ENCODE measurements at places on chromosomes 1 and 21. TPM values are rescaled to one million over a fixed set of nuclear protein-coding genes. Genes with fewer than 3 reads are reported as not detected.

Gene S100A11
- total RNA-seq, result 559 TPM

Gene ATP13A2
- 31.7 TPM for total RNA-seq

- DNase-seq, result no peak
Measured at GRCh38 chr1:16048573-16049189, 5.1 kb downstream of the CLCNKB start.

GRCh38 chr1:158652721-158653334, 33.7 kb downstream of the SPTA1 start:
- no peak for DNase-seq

Gene EPHB2
- total RNA-seq, result 3.9 TPM

DNA sequence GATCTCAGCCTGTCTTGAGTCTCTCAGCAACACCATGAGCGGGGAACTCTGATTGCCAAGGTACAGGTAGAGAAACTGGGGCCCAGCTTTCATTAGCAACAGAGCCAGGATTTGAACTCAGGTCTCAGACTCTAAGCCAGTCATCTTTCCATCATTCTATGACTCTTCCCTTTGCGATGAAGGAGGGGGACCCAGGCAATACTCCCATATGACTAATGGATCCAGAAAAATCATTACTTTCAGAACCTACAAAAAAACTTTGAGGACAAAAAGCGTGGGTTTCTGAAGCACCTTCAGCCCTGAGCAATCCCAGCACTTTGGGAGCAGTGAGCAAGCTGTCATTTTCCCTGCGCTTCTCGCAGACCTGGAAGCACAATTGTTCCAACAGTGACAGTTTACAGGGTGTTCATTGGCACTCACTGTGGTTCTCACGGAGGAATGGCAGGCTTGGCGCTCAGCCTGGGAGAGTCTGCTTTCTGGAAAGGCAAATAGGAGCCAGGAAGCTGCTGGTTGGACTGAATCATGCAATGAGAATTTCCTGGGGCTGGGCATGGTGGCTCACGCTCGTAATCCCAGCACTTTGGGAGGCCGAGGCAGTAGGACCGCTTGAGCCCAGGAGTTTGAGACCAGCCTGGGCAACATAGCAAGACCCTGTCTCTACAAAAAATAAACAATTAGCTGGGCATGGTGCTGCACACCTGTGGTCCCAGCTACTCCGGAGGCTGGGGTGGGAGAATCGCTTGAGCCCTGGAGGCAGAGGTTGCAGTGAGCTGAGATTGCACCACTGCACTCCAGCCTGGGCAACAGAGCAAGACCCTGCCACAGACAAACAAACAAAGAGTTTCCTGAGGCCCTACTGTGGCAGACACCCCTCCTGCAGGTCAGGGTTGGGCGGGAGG, 40.1 kb downstream of the SLC2A7 start:
- DNase-seq, result no peak

GRCh38 chr1:70034403-70034802, 171.0 kb downstream of the LRRC40 start:
- DNase-seq, result no peak

GRCh38 chr1:58573705-58574591, 3.1 kb downstream of the TACSTD2 start:
- DNase-seq, result peak; percentile 58

DNA sequence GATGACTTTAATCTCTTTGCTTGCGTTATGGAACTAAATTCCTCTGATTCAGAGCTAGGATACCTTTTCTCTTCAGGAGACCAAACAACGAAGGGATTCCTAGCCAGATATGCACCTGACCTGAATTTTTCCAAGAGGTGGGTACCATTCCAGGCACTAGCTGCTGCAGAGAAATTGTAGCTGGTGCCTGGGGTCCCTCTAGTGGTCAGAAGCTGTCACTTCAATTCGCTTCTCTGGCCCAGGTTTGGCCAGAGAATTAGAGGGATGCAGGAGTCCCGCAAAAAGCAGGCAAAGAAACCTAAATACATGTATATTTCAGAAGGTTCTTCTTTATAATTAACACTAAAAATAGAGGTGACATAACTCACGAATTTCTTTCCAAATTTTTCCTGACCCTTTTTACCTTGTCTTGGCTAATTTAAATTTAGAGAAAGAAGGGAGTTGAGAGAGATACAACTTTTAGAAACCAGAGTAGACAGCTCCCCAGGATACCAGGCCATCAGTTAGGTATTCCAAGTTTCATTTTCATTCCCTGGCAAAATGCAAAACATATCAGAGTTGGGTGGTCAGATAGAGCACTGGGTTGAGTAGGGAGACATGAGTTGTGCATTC, 9.6 kb downstream of the ACKR1 start:
- DNase-seq, result no peak

Gene ITLN2
- 2.0 TPM for total RNA-seq

Gene IL24
- 1.5 TPM for total RNA-seq

Gene SPRR1B
- total RNA-seq, result 216 TPM

DNA sequence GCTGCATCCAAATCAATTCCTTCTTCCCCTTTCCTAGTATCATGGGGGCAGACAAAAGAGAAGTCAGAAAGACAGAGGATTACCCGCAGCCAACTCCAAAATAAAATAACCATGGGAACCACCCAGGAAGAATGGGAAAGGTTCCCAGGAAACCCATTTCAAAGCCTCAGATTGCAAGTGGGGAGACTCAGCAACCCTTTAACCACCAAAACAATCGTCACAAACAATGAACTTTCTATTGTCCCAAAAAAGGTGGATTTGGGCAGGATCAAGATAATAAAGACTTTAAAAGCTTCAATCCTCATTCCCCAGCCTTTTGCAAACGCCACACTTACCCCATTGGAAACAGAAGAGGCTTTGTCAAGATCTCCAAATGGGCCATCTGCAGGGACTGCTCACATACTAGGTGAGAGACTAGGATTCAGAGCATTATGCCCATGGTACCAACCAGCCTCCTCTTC, 5.1 kb downstream of the TIAM1 start:
- DNase-seq, result no peak

Gene GART
- total RNA-seq, result 47.6 TPM

Gene FCRL5
- 0.49 TPM for total RNA-seq

Gene OR2T6
- total RNA-seq, result not detected

GRCh38 chr1:191541758-191542157, 616.5 kb upstream of the RGS18 start:
- DNase-seq, result no peak

- DNase-seq, result no peak
Measured at GRCh38 chr1:228285661-228286504, 78.0 kb downstream of the OBSCN start.

DNA sequence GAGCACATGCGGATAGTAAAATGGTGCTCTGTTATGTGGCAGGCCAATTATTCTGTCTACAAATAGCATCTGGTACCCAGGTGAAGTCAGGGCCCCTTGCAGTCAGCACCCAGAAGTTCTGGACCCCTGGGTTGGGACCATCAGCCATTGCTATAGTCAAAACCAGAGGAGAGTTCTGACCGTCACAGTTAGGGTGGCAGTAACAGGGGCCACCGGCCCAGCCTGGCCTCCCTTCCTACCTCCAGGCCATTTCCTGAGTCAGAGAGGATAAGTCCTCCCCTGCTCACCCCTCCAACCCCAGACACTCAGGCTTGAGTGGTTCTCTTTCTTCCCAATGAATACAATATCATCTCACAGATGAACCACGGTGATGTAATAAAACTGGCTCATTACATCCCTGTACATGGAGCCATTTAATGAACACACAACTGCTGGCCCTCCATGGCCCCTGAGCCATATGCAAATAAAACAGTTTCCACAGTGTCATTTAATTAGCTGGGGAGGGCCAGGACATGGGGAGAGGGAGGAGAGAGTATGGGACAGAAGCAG, 673.6 kb downstream of the MATN1 start:
- no peak for DNase-seq

Gene ACTRT2
- total RNA-seq, result not detected

GRCh38 chr1:72526926-72527325, 244.6 kb upstream of the NEGR1 start:
- DNase-seq, result no peak

GRCh38 chr21:15144026-15144425, 79.2 kb upstream of the NRIP1 start:
- no peak for DNase-seq

DNA sequence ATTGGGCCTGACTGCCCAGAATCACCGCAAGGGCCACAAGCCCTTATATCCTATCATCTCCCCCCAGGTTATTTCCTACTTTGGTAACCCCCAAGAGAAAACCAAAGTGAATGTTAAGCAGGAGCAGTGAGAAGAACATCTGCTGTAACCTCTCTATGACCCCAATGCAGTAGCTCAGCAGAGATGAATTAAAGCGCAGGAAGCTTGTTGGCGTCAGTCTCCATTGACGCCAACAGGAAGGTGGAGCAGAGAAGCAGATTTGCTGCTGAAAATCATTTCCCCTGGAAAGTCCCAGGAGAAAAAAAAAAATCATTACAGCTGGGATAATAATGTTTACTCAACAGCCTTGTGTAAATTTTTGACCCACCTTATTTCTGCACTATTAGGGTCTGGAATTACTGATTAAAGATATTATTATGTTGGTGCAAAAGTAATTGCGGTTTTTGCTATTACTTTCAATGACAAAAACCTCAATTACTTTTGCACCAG, 33.2 kb upstream of the FAM163A start:
- no peak for DNase-seq

- no peak for DNase-seq
Measured at GRCh38 chr1:79090985-79091384, 84.5 kb upstream of the ADGRL4 start.

- no peak for DNase-seq
Measured at GRCh38 chr1:15168479-15168878, 14.9 kb downstream of the TMEM51 start.

Gene FHAD1
- not detected for total RNA-seq

- no peak for DNase-seq
Measured at GRCh38 chr1:67840449-67840848, 7.2 kb upstream of the GNG12 start.

DNA sequence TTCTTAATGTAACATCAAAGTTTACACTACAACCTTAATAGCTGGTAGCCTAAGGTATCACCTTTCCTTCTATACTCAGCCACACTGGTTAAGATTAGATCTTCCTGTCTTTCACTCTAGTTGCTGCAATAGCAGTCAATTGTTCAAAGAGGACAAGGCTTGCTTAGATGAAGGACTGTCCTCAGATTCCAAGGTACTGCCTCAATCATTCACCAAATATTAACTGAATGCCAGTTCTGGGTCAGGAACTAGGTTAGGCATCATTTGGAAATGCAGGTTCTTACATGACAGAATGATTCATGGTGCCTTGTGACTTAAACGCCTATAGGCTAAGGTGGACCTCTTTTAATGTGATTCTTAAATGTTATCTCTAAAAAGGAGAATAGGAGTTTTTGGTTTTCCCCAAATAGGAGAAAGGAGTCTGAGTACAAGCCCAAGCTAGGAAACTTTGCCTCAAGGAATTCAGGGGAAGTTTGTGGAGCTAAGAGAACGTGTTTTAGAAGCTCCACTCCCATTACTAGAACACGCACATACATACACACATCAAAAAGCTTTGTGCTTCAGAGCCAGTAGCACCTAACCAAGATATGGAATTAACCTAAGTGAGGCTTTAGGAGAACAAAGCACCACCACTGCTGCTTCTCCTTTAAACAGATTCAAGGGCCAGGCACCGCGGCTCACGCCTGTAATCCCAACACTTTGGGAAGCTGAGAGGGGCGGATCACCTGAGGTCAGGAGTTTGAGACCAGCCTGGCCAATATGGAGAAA, 8.5 kb upstream of the WDR47 start:
- no peak for DNase-seq

DNA sequence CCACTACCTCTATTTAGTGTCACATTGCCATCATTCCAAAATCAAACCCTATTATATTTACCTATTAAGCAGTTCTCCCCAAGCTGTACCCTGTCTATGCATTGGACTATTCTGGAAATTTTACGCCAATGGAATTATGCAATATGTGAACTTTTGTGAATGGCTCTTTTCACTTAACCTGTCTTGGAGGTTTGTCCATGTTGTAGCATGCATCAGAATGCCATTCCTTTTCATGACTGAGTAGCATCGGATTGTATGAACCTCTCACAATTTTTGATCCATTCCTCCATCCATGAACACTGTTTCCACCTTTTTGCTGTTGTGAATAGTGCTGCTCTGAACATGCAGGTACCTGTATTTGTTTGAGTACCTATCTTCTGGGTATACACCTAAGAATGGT, 33.7 kb downstream of the FAM163A start:
- no peak for DNase-seq

DNA sequence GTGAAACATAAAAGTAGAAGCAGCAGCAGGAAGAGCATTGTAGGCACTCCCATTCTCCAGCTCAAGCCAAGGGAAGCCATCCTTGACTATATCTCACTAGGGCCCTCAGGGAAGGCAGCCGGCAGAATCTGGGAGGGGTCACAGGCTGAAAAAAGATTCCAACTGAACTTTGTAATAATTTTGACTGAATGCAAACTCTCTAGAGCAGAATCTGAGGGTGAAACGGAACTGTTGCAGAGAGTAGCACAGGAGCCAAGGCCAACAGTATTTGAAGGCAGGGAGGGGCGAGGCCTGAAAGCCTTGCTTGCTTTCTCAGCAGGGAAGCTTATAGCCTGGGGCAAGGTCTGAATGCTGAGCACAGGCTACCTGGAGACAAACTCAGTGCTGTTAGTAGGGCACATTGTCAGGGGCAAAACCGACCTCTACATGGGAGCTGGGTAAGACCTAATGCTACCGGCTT, 180.6 kb downstream of the COL24A1 start:
- no peak for DNase-seq

- DNase-seq, result no peak
Measured at GRCh38 chr1:244678697-244679096, 25.8 kb downstream of the DESI2 start.

Gene PPIH
- total RNA-seq, result 30.0 TPM

DNA sequence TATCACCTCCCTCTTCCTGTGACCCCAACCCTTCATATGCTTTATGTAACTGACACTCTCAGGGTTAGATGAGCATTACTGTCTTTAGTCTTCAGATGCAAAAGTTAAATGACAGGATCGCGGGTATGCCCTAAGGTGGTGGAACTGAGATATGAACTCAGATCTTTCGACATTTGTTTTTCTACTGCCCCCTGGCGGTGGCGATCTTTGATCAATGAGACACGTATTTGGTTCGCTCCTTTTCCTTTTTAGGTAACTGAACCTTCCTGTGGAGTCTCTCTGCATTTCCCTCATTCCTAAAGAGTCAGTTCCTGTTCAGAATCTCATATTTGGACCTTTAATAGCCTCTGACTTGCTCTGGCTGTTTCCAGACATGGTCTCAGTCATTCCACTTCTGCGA, 47.8 kb upstream of the ZP4 start:
- DNase-seq, result no peak
